ENCODE measurements at places on chromosomes 2 and 18.

DNA sequence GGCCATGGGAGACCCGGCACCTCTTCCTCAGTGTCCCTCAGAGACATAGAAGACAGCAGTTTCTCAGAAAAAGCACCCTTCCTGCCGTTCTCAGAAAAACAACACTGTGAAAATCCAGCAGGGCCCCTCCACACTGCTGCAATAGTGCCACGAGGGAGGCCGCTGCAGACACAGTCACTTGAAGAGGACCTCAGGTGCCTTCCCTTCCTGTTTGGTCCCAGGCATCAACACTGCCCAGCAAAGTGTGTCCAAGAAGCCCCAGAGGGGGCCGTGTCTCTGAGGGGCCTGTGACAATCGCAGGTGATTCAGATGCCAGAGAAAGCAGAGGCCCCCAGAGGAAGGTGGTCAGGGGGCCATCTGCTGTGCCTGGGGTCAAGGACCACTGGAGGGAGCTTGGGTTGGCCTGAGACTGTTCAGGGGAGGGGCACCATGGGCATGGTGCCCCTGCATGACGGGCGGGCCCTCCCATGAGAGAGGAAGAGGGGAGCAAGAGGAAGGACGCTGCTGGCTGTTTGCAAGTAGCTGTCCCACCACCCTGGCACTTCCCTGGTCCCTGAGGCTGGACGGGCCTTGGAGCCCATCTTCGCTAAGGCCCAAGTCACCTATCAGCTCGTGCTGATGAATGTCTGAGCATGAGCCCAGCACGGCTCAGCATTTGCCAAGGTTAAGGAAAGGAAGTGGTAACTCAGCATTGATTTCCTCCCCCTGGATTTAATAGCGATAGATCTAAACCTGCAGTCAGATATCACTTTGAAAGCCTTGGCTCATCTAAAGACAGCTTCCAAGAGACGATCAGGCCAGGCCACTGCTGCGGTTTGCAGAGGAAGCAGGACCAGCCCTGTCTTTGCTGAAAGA, 9.1 kb downstream of the TWIST2 start:
- no peak for DNase-seq

- DNase-seq = no peak
These were observed 113.3 kb downstream of the SCG2 start for GRCh38 chr2:223488814-223489213.

DNA sequence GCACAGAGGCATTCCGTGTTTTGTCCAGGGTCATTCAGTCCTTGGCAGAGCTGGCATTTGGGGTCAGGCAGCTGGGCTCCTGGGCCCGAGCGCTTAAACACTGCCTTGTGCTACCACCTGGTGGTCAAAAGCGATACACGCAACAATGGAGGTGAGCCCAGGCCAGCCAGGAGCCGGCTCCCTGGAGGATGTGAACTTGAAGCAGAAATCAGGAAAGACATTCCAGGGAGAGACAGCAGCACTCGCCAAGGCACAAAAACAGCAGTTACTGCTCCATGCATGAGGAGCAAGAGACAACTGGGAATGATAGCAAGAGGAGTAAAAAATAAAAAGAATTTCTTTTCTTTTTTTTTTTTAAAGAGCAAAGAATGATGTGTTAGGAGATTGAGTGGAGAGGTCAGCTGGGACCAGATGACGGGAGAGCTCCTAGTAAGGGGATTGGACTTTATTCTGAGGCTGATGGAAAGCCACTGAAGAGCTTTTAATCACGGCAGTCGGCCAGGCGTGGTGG, 20.7 kb downstream of the SCYGR8 start:
- no peak for DNase-seq

- no peak for DNase-seq
These were observed 39.8 kb upstream of the ALPP start for GRCh38 chr2:232338759-232339106.

DNA sequence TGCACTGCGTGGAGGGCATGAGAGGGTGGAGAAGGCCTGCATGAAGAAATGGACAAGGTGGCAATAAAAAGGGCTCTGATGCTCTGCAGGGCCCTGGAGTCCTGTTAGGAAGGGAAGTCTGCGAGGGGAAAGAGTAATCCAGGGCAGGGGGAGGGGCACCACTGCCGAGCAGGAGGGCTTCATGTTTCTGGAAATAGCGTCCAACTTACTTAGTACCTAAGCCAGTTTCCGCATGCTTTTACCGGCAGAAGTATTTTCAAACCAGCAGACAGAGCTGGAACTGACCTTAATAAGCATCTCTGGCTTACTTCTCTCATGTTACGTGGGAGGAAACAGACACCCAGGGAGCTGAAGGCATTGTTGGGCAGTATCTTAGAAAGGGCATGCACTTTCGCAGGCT, 156.7 kb downstream of the GALNT14 start:
- DNase-seq = no peak

- no peak for DNase-seq
These were observed 65.9 kb downstream of the CAB39 start for GRCh38 chr2:230778350-230779063.

GRCh38 chr2:151049746-151050145, 211.9 kb downstream of the RBM43 start:
- no peak for DNase-seq

DNA sequence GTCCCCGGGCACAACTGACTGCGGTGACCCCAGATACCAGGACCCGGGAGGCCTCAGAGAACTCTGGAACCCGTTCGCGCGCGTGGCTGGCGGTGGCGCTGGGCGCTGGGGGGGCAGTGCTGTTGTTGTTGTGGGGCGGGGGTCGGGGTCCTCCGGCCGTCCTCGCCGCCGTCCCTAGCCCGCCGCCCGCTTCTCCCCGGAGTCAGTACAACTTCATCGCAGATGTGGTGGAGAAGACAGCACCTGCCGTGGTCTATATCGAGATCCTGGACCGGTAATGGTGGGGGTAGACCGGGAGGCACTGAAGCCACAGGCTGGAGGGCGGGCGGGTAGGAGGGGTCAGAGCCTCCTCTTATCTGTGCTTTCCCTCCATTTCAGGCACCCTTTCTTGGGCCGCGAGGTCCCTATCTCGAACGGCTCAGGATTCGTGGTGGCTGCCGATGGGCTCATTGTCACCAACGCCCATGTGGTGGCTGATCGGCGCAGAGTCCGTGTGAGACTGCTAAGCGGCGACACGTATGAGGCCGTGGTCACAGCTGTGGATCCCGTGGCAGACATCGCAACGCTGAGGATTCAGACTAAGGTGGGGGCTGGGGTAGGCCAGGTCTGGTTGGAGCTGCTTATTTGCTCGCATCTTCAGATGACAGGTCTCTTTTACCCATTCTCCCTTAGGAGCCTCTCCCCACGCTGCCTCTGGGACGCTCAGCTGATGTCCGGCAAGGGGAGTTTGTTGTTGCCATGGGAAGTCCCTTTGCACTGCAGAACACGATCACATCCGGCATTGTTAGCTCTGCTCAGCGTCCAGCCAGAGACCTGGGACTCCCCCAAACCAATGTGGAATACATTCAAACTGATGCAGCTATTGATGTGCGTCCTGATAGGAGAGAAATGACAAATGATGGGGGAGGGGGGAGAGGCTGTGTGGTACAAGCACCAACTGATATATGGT, 780 bp downstream of the HTRA2 start:
- no peak for DNase-seq

DNA sequence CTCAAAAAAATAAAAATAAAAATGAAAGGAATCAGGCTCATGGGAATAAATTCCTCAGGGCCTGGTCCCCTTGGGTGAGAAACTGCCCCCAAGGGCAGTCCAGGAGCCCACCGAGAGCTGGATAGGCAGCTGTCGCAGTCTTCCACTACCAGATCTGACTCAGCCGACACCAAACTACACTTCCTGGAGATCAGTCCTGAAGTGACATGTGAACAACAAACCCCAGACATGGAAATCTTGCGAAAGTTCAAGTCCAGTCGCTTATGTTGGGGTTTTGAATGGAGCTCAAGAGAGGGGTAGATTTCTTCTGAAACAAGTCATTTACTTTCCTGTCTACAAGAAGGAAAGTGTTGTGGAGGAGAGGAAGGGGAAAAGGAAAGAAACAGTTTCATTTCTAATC, 12.9 kb downstream of the ADCY3 start:
- DNase-seq = no peak

DNA sequence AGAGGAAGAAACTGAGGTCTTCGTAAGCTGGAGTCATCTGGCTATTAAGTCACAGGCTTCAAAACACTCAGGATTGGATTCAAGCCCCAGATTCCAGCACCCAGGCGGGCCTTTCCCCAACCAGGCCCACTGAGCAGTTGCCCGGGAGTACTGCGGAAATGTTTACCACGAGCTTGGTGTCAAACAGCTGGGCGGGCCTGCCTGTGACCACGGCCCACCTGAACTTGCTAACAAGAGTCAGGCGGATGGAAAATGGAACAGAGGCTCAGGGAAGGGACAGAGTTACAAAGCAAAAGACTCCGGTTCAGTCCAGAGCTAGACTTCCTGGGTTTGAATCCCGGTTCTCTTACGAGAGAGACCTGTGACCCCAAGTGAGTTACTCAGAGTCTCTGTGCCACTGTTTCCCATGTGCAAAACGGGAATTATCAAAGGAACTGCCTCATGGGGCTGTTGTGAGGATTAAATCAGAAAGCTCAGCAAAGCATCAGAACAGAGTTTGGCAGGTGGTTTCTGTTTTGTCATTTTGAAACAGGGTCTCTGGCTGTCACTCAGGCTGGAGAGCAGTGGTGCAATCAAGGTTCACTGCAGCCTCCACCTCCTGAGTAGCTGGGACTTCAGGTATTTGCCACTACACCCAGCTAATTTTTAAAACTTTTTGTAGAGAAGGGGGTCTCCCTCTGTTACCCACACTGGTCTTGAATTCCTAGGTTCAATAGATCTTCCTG, 49.0 kb upstream of the TFCP2L1 start:
- DNase-seq = no peak

- DNase-seq = no peak
These were observed 1.3 kb upstream of the PAX3 start for GRCh38 chr2:222299906-222300725.

- no peak for DNase-seq
These were observed 105.5 kb upstream of the SYT4 start for GRCh38 chr18:43382641-43383403.

DNA sequence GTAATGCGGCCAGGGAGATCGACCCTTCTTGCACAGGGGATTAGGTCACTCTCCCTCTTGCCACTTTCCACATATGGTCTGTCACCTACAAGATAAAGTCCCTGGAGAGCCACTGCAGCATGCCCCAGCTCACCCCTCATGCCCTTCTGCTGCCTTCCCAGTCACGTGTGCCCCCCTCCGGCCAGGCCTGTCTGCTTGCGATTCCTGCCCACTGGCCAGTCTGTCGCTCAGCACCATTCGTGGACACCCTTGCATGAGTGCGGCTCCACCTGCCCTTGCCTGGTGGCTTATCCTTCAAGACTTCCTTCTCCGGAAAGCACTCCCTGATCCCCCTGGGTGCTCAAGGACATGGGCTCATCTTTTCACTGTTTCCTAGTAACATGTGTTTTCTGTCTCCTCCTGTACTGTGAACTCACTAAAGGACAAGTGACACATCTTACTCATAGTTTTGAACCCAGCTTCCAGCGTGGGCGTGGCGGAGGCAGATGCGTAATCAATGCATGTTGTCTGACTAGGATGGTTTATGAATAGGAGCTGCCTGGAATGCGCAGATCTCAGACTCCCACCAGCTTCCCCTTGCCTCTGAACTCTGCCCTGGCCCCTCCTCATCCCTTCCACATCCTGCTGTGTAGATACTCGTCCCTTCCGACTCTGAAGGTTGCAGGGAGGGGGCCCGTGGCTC, 7.8 kb upstream of the NT5DC4 start:
- DNase-seq = no peak

- DNase-seq = no peak
These were observed 63.9 kb downstream of the LDAH start for GRCh38 chr2:20758997-20759396.

DNA sequence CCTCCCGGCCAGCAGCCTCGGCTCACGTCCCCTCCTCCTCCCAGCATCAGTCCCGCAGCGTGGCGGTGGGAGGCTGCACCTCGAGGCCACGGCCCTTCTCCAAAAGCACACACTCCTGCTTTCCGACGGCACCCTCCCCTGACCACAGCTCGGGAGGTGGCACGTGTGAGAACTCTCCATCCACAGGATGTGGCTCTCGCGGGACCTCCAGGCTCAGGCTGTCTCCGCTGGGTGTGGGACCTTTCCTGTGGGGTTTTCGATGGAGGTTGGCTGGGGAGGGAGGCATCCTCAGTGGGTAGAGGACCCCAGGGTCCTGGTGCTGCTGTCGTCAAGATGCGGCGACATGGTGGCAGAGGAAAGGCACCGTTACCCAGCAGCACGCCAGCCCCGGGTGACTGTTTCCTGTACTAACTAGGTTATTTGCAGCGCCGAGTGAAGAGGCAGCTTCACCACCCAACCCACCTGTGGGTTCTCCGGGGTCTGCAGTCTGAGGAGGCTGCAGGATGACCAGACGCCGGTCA, 42.8 kb upstream of the KCNG2 start:
- DNase-seq = no peak

DNA sequence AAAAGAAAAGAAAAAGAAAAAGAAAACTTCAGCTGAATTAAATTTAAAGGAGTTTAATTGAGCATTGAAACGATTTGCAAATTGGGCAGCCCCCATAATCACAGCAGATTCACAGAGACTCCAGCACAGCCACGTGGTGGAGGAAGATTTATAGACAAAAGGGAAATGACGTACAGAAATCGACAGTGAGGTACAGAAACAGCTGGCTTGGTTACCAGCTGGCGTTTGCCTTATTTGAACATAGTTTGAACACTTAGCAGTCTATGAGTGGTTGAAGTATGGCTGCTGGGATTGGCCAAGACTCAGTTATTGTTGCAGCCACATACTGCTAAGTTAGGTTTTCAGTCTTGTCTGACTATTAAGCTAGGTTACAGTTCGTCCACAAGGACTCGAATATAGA, 312.2 kb upstream of the SLC14A2 start:
- no peak for DNase-seq

GRCh38 chr2:218465987-218466633, 47.2 kb downstream of the VIL1 start:
- DNase-seq = peak; percentile 20

GRCh38 chr2:217225596-217225995, 365.7 kb upstream of the TNP1 start:
- no peak for DNase-seq

DNA sequence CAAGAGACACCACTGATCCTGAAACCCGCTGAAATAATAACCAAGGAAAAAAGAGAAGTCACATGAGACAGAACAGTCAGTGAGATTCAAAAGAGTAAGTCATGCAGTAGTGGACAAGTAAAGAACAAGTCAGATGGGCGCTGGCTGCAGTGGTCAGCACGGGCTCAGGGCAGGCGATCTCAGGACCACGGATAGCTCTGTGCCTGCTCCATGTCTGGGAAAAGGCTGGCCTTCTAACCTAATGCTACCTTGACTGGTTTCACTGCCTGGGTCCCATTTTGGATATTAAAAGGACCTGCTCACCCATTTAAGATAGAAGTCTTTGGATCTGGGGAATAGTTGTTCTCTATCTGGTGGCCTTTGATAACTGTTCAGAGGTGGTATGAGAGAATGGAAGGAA, 61.7 kb upstream of the LCLAT1 start:
- DNase-seq = no peak

DNA sequence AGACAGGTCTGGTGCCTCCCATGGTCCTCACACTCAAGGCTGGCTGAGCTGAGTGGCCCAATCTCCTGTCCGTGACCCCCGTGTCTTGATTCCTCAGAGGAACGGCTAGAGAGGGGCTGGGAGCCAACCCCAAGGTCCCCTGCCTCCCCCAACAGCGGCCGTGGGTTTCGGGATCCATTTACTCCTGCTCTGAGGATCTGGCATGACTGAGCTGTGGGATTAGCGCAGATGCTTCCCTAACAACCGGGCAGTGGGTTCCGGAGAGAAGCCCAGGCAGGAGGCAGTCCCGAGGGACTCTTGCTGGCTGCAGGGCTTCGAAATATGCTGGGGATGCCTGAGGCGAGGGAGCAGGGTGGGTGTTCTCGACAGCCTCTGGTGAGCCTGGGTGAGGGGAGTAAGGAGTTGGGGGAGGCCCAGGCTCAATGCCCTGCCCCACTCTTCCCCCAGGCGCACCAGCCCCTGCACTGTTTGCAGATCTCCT, 18.9 kb downstream of the GPR35 start:
- no peak for DNase-seq
